Renal cortex interstitium (tissue), 15 donors: ENCODE measurements at places on chromosomes 1 and 21.

DNA sequence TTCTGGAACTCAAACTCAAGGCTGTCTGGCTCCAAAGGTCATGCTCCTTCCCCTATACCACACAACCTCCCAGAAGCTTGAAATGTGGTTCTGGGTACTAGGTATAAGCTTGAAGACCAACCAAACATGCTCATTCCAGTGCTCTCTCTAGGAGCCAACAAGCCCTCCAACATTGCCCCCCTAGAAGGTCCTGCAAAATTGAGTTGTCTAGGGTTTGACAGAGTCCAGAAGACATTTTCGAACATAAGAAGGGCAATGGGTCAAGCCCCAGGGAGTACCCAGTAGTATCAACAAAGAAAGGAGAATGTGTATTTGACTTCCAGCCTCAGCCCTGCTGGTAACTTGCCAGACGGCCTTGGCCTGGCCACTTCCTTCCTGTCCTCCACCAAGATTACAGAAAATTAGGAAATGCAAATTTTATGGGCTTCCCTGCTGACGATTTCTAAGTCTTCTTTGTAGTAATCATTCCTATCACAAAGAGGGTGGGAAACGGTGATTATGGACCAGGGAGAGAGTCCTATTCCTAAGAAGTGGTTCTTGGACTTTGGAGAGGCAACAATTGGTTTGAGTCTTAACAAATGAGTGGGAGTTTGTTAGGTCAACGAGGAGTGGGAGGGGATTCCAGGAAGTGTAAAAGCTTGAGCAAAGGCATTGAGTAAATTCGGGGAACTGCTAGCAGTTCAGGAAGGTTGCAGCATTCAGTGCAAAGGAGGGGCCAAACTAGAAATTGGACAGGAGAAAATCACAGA lies 18.7 kb upstream of the SLAMF1 start:
- DNase-seq = no peak

DNA sequence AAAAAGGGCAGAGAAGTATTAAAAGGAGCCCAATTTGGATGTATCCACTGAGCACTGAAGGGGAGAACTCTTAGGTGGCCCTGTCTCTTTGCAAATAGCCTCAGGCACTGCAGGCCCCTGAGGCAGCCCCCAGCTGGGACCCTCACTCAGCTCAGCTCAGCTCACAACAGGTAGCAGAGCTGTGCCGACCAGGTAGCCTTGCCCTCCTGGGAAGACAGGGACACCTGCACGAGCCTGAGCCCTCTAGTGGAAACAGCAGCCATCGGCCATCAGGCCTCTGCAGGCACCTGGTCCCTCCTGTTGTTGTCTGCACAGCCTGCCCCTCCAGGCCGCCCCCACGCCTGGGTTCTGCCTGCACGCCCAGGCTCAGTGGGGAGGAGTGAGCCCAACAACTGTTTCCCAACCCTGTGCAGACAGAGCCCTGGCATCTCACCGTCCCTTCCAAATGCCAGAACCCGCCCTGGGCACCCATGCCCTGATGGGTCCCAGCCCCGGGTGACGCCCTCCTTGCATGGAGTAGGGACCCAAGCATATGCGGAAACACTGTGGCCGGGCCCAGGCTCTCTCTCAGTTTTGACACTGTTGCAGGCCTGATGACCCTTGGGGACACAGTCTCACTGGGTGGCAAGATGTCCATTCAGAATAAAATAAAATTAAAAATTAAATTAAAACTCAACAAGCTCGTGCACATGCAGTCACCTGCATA lies 60.0 kb upstream of the AJAP1 start:
- no peak for DNase-seq

DNA sequence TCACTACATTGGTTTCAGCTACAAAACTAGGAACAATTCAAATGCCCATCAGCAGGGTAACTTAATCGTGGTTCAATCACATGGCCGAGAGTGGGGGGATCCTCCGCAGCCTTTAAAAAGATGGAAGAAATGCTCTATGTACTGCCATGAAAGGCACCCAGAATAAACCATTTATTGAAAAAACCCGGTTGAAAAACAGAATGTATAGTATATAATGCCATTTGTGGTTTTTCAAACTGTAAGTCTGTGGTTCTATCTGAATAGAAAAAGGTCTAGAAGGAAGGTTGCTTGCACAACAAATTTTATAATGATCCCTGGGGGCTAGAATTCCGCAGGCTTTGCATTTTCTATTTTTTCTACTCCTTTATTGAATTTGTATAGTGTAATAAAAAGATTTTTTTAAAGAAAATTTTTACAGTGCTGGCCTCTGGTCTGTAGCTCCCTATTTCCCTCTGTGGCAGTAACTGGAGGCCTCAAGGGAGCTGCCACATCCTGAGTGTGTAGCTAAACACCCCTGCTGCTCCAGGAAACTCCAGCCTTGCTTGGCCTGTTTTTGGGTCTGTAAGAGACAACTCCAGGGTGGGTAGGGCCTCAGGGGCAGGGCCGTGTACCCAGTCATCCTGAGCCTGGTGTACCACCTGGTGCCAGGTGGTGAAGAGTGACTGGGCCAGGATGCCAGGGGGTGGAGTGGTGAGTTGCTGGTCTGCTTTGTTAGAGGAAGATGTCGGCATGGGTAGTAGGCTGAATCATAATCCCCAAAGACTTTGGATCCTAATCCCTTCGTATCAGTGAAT lies 51.5 kb upstream of the EPS8L3 start:
- no peak for DNase-seq

GRCh38 chr1:42646056-42646455 lies 12.2 kb upstream of the PPIH start:
- no peak for DNase-seq

DNA sequence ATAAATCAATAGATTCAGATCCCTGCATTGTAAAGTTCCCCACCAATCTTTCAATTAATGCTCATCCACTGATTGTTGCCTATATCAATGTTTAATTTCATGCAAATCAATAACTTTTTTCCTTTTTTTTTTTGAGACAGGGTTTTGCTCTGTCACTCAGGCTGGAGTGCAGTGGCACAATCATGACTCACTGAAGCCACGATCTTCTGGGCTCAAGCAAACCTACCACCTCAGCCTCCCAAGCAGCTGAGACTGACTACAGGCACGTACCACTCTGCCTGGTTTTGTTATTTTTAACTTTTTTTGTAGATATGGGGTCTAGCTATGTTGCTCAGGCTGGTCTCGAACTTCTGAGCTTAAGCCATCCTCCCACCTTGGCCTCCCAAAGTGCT lies 25.7 kb downstream of the DIO1 start:
- DNase-seq = no peak

- no peak for DNase-seq
Measured at GRCh38 chr1:156082309-156083091, at the start of gene MEX3A. Gene MEX3A (minus strand): TSS chr1:156082465. CDS start chr1:156081998, 467 bp downstream.

- no peak for DNase-seq
Measured at GRCh38 chr1:66770694-66771093, 18.4 kb downstream of the DYNLT5 start.

- DNase-seq = no peak
Measured at GRCh38 chr1:1305300-1306069, 2.2 kb downstream of the ACAP3 start.

GRCh38 chr1:231318015-231318355 lies 19.7 kb downstream of the EXOC8 start:
- no peak for DNase-seq

GRCh38 chr1:12076425-12077005 lies 13.4 kb downstream of the TNFRSF8 start:
- DNase-seq = no peak

DNA sequence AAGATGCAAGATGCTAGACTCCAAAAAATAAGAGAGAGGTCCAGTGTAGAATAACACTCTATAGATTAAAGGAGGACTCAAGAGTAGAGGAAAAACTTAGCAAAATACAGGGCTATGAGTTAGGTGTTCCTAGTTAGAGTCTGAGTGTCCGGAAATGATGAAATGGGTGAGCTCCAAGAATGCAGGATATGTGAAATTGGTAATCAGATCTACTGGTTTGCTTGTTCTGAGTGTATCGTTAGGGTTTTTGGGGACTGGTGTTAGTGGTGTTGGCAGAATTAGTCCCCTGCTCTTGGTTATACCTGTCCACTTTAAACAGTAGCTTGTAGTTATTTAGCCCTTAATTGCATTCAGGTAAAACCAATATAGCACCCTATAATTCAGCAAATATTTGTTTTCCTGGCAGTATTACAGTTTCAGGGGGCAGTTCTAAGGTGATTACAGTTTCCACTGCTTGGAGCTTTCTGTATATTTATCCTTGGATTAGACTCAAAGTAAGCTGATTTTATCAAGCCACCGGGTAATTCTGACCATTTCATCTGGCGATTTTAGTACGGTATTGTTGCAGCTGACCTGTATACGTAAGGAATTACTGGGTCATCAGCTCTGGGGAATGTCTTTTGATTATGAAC lies 332.7 kb downstream of the CHRM3 start:
- DNase-seq = no peak

- DNase-seq = no peak
Measured at GRCh38 chr1:19425646-19426239, 59.6 kb downstream of the CAPZB start.

DNA sequence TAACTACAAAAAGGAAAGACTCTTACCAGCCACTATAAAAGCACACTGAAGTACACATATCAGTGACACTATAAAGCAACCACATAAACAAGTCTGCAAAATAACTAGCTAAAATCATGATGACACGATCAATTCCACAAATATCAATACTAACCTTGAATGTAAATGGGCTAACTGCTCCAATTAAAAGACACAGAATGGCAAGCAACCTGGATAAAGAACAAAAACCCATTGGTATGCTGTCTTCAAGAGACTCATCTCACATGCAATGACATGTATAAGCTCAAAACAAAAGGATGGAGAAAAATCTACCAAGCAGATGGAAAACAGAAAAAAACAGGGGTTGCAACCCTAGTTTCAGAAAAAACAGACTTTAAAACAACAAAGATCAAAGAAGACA lies 59.7 kb upstream of the LYPLAL1 start:
- DNase-seq = no peak

- no peak for DNase-seq
Measured at GRCh38 chr1:50452700-50453099, 29.5 kb upstream of the DMRTA2 start.

- no peak for DNase-seq
Measured at GRCh38 chr1:192660613-192661012, 24.7 kb downstream of the RGS13 start.

GRCh38 chr1:204821476-204821875 lies 49.2 kb upstream of the NFASC start:
- DNase-seq = peak; percentile 38

- no peak for DNase-seq
Measured at GRCh38 chr1:62924983-62925790, 141.3 kb downstream of the ATG4C start.

GRCh38 chr1:33255347-33256220 lies 708 bp upstream of the ZNF362 start:
- peak; percentile 54 for DNase-seq
